ENCODE measurements at places on chromosomes 12 and 14.

- no peak for DNase-seq
These were observed 204.3 kb downstream of the AEBP2 start for GRCh38 chr12:19643635-19644034.

DNA sequence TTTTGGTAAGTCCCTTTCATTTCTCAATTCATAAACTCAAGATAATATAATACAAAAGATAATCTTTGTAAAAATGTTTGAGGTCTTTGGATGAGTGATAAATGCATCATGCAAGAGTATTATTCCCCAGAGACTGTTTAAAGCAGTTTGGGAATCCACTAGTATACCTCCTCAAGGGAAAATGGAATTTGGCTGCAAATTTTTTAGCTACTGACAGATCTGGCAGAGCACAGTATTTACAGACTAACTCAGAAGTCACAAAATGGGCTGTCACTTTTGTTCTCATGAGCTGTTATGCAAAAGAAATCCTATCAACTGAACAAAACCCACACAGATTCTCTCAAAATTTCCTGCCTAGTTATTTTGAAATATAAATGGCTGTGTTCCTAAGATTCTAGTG is 9.9 kb downstream of the SPIC start:
- no peak for DNase-seq

DNA sequence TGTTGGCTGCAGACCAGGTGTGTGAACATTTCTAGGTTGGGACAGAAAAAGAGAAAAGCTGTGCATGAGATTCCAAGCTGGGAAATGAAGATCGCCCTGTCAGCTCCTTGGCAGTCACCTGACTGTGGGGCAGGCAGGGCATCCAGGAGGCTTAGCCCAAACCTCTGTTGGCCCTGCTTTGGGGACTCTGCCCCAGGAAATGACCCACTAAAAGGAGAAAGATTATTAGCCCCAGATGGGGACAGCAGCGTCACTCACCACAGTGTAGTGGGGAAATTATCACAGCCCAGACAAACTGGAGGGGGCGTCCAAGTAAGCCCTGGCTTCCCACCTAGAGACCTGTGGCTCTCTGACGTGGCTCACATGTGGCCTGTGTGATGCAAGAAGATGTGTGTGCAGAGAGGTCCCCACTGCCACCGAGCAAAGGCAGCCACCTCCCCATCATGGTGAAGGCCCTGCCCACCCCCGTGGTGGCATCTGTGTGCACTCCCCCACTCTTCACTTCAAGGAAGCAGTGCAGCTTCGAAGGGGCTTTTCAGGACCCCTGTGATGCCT is 39.1 kb downstream of the DIO3 start:
- no peak for DNase-seq

DNA sequence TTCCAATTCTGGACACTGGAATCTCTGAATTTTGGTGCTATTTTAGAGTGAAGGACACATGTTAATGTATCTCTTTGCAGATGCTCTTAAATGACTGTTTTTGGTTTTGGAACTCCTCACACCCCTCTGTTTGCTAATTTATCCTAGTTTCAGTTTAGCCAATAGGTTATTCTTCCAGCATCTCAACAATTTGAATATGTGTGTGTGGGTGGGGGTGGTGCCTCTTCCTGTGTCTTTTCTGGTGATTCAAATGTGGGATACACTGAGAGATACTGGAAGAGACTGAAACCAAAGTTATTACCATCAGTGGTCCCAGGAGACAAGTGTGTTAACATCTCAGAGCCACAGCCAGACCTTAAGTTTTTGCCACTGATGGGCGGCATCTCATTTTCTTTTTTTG is 1317.4 kb upstream of the TMEM132C start:
- no peak for DNase-seq

DNA sequence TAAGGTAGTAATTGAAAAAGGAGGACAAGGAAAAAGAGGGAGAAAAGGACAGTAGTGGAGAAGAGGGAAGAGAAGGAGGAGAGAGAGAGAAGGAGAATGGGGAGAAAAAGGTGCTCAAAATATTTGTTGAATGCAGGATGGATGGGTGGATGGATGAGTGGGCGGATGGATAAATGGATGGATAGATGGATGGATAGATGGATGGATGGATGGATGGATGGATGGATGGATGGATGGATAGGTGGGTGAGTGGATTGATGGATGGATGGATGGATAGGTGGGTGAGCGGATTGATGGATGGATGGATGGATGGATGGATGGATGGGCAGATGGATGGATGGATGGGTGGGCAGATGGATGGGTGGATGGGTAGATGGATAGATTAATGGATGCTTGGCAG is 21.3 kb upstream of the C14orf132 start:
- DNase-seq: no peak

DNA sequence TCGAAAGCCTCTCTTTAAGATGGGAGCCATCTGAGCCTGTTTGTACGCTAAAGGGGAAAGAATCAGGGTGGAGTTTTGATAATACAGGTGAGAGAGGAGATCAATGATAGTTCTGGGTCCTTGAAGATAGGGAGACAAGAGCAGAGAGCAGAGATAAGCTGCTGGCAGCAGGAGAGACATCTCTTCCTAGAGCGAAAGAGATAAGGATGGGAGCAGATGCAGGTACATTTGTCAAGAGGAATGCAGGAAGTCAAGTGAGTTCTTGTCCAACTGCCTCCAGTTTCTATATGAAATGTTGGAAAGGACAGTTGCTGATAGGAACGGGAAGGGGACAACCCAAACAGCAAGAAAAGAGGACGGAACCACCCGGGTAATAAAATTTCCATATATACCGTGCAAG is 24.7 kb upstream of the HIF1A start:
- no peak for DNase-seq

- DNase-seq: no peak
These were observed 501.4 kb upstream of the RGS6 start for GRCh38 chr14:71430678-71431376.

DNA sequence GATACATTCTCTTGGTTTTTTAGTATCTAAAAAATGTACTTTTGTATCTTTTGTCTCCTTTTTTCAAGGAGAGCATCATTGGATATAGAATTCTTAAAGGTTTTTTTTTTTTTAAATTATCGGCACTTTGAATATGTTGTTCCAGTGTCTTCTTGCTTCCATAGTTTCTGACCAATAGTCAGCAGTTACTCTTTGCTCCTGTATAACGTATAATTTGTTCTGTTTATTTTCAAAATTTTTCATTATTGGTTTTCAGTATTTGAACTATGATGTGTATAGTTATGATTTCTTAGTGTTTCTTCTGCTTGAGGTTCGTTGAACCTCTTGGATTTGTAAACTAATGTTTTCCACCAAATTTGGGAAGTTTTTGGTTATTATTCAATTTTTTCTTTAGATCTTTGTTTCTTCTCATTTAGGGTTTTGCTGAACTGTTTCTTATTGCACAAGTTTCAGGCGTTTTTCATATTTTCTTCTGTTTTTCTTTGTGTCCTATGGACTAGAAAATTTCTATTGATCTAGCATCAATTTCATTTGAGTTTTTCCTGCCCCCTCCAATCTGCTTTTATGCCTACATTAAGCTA is 93.9 kb downstream of the PLBD1 start:
- no peak for DNase-seq

GRCh38 chr12:120833849-120834248 is 70.3 kb downstream of the SPPL3 start:
- DNase-seq: no peak

DNA sequence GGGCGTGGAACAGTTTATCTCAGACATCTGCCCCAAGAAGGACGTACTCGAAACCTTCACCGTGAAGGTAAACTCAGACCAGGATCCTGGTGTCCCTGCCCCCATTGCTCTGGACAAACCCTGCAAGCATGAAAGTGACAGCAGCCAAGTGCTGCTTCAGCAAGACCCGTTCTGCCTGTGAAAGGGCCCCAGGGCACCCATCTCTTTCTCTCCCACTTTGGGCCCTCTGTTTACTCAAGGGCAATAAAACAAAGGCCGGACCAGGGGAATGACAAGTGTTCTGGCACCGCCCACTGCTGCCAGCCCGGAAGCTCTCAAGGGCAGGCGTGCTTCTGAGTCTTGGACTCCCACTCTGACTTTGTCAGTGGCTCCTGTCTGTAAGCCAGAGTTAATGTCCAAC is 35.3 kb downstream of the CD9 start:
- DNase-seq: no peak

- no peak for DNase-seq
These were observed 5.3 kb downstream of the KRT3 start for GRCh38 chr12:52790427-52791270.

DNA sequence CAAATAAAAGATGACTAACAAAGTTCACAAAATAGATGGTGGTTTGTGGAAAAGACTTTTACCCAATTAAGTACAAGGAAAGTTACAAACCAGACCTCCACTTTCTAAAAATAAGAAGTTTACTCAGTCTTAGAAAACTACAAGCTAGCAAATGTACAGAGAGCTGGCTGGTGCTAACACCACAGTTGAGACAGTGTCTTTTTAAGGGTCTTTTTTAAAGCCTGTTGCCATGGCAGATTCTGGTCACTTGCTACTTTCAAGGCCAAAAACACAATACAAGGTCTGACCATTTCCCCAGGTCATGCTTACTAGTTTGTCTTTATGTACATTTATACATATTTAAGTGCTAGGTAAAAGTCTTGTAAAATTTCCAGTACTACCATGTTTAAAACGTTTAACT is 2.4 kb downstream of the BTG1 start:
- no peak for DNase-seq

GRCh38 chr12:5173511-5174011 is 129.9 kb downstream of the KCNA5 start:
- DNase-seq: no peak

DNA sequence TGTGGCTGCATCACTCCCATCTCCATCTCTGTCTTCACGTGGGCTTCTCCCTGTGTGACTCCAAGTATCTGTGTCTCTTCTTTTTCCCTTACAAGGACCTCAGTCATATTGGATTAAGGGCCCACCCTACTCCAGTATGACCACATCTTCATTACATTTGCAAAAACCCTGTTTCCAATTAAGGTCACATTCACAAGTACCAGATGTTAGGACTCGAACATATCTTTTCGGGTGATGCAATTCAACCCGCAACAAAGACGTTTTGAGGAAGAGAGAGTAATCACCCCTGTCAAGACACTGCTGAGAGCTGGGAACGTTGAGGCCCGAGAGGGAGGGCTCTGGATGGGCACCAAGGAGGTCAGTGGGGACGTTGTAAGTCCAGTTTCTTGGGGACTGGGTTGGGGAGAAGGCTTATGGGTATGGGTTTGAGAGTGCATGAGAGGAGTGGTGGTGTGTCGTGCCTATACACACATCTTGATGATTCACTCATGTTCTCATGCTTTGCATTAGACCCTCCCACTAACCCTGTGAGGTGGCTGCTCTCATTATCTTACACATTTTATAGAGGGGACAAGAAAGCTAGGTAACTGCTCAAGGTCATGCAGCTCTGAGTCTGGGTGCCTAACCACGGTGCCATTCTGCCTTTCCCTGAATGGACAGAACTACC is 12.1 kb upstream of the IFI27 start:
- no peak for DNase-seq

DNA sequence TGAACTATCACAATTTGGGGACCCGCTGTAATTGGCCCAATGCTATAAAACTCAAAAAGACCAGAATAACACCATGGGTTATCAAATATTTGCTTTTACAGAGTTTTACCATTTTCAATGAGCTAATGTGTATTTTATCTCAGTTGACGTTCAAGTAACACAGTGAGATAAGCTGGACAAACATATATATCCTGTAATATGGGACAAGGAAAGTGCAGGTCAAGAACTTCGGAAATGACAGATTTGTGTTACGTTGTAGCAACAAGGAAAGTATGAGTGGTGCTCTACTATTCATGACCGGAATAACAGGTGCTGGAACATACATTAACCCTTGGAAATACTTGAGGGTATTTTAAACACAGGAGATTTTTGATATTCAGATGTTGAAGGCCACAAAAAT is 566.4 kb upstream of the FLRT2 start:
- DNase-seq: no peak

DNA sequence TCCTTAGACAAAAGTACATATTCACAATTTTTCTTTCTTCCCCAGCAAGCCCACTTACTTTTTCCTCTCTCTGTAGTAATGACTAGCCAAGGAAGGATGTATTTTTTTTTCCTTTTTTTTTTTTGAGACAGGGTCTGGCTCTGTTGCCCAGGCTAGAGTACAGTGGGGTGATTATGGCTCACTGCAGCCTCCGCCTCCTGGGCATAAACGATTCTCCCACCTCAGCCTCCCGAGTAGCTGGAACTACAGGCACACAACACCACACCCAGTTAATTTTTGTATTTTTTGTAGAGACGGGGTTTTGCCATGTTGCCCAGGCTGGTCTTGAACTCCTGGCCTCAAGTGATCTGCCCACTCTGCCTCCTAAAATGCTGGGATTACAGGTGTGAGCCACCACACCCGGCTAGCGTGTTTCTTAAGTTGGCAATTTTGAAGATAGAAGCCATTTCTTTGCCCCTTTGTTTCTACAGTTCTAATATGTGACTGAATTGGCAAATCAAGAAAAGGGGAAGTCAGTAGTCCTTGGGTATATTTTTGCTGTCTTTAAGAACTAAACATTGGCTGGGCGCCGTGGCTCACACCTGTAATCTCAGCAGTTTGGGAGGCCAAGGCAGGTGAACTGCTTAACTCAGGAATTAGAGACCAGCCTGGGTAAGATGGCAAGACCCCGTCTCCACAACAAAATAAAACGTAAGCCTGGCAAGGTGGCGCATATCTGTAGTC is 3.2 kb upstream of the NACA start:
- DNase-seq: no peak

DNA sequence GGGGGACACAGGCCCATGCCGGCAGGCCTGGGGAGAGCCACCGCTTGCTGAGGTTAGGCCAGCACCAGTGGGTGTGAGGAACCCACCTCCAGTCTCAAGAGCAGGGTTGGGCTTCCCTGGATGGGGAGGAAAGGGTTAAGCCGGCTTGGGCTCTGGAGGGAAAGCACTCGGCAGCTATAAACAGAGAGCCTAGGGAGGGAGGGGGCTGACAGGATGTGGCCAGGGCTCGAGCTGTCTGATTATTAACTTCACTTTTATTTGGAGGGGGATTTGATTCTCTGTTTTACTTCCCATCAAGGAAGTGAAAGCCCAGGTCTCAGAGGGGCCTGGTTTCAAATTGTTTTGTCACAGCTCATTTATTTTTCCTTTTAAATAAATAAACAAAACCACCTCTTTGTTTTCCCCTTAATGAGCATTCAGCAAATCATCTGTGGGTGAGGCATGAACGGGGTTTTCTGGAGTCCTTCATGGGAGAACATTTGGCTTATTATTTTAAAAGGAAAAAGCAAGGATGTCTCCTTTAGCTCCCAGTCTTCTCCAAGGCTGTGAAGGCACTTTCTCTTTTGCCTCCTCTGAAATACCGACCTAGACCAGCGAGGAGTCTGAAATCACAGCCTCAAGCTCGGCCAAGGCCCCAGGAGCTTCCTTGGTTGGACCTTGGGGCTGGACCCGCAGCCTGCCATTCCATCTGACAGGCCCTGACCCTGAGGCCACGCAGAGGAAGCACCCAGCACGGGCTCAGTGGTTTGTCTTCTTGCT is 21.9 kb upstream of the ZFP36L1 start:
- DNase-seq: no peak

DNA sequence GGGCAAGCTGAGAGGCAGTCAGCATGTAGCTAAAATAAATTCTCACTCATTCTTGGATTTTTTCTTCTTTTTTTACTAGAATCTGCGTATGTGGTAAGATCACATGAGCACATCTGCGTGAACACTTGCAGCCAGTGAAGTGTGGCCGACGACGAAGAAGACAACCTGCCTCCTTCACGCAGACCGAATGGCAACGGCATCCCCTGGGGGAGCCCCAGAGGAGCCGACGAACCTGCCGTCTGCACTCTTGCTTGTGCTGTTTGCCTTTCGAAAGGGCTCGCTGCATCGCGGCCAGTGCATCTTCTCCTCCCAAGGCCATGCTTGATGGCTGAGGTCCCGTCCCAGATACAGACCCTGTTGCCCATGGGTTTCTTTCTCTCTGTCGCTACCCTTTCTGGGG is 113.8 kb downstream of the KCNK10 start:
- DNase-seq: no peak

GRCh38 chr12:126156806-126157574 is 1091.8 kb downstream of the AACS start:
- no peak for DNase-seq
